ENCODE measurements at places on chromosomes 6 and 20. TPM values are rescaled to one million over a fixed set of nuclear protein-coding genes. Genes with fewer than 3 reads are reported as not detected.
A peak's percentile ranks its signal among the peaks of the same experiment; 100 is the strongest.

DNA sequence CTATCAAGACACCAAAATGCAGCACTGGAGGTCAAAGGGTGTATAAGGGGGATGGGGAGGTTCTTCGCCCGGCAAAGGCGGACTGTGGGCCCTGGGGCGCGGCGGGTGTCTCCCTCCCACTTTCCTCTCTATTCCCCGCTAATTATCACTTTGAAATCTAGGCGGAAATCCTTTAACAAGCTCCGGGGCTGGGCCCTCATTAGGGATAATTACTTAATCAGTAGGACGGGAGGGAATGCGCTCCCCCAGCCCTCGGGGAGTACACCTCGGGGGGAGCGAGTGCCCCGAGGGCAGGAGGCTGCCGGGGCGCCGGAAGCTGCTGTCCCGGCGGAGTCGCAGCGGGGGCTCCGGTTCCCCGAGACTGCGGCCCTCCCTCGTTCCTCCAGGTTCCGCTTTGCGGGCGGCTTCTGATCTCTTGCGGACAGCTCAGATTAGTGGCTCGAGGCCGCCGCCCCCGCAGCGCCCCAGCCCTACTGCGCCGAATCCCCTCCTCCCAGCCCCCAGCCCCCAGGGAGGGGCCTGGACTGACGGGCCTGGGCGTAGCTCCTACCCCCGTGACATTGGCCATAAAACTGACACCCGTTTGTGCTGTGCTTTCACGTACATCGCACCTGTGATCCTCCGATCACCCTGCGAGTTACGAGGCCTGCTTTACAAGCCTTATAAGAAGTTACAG, 14.7 kb downstream of the MUCL3 start:
- peaks cover 20% of the 10 kb centered on the region for H3K4me1 ChIP-seq
- no peaks in the 10 kb centered on the region for H3K27me3 ChIP-seq
- peak overlapping the region; percentile 29 for H3K27ac ChIP-seq
- peak overlapping the region; percentile 31 for H3K4me3 ChIP-seq
- H3K36me3 ChIP-seq: no peaks in the 10 kb centered on the region
- peak; percentile 67 for DNase-seq

GRCh38 chr6:136598048-136598447, 47.8 kb upstream of the MAP7 start:
- no peak overlapping the region for H3K27ac ChIP-seq
- H3K4me3 ChIP-seq: no peak overlapping the region
- no peaks in the 10 kb centered on the region for H3K27me3 ChIP-seq
- H3K4me1 ChIP-seq: peaks cover 21% of the 10 kb centered on the region

DNA sequence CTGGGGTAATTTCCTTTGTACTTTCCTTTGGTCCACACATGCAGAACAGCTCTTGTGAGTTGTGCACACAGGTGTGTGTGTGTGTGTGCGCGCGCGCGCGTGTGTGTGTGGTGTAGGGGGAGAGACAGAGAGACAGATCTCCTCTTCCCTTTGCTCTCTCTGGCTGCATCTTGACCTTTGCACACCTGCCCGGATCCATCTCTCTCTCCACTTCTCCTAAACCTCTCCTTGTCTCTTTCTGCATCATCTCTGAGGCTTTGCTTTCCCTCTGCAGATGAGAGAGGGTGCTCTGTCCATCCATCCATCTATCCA, 67.0 kb downstream of the SRC start:
- H3K4me3 ChIP-seq: no peak overlapping the region
- H3K27ac ChIP-seq: no peak overlapping the region
- peaks cover 14% of the 10 kb centered on the region for H3K4me1 ChIP-seq
- no peak for DNase-seq
- no peaks in the 10 kb centered on the region for H3K27me3 ChIP-seq

DNA sequence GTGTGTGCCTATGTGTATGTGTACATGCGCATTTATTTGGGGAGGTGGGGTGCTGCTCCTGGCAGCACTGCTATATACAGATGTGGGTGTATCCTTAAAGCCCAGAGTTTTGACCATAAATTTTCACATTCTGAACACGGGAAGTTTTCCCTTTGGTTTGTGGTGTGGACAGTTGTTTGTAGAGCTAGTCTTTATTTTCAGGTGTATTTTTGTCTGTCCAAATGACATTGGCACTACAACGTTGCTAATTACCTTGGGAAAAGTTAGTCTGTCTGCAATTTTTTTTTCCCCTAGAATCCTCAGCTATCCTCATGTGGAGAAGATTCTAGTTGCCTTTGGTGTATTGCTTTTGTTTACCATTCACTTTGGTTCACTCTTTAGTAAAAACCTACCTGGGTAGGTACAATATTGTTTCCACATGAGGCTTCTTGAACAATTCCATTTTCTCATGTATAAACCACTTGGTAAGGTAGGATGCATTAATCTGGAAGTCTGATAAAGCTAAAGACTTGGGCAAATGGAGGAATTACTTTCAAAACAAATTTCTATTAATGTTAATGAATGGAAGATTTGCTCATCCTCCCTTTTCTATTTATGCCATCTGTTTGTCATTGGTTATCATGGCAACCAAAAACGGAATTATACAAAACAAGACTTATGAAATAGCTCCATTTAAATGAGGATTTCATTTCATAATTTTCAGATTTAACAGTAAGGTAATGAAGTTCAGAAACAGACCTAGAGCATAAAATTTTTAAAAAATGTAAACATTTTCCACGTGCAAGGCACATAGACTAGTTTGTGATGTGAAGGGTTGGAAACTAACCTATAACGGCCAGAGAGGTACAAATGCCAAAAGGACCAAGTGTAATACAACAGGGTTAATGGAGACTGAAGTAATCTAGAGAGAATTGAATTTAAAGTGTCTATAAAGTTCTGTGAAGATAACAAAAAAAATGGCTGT, 3.9 kb downstream of the CCN2 start:
- peaks cover 7% of the 10 kb centered on the region for H3K4me1 ChIP-seq
- H3K36me3 ChIP-seq: no peaks in the 10 kb centered on the region
- peaks cover 8% of the 10 kb centered on the region for H3K27me3 ChIP-seq
- H3K4me3 ChIP-seq: no peak overlapping the region

DNA sequence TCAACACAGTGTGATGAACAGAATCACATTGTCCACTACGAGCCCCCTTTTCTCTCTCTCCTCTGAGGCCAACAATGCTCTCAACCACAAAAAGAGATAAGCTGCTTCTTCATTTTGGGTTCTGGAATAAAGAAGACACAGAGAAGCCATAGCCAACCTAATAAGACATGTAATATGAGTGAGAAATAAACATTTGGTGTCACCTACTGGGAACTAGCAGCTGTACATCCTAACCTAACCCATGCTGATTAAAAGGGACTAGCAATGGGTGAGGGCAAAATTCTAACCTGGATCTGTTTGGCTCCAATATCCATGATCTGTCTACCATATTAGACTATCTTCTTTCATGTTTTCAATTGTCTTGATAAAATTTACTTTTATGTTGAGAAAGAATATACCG, 369.1 kb upstream of the MARCKS start:
- H3K36me3 ChIP-seq: no peaks in the 10 kb centered on the region
- H3K27me3 ChIP-seq: no peaks in the 10 kb centered on the region
- no peak overlapping the region for H3K27ac ChIP-seq
- no peaks in the 10 kb centered on the region for H3K4me1 ChIP-seq
- H3K4me3 ChIP-seq: no peak overlapping the region

- H3K4me1 ChIP-seq: no peaks in the 10 kb centered on the region
- H3K27me3 ChIP-seq: no peaks in the 10 kb centered on the region
- no peak for DNase-seq
- no peak overlapping the region for H3K27ac ChIP-seq
- H3K4me3 ChIP-seq: no peak overlapping the region
- H3K36me3 ChIP-seq: no peaks in the 10 kb centered on the region
Observed at GRCh38 chr20:52016022-52016421, 175.6 kb downstream of the ZFP64 start.

DNA sequence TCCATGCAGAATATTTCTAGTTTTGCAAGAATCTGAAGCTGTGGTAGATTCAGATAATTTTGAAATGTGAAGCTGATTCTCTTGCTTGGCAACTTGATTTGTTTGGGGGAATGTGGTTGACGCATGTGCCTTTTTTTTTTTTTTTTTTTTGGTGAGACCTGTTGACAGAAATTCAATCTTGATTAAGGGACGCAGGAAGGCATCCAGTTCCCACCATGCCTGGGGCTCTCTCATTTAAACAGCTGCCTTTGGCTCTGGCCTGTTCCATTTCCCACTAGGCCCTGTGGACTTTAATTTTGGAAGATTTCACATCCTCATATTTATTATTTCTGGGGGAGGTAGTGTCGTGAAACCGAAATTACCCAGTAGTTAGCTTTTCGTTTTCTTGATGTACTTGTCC, 8.6 kb downstream of the TPX2 start:
- no peak overlapping the region for H3K27ac ChIP-seq
- no peaks in the 10 kb centered on the region for H3K36me3 ChIP-seq
- no peak overlapping the region for H3K4me3 ChIP-seq
- DNase-seq: no peak
- H3K27me3 ChIP-seq: no peaks in the 10 kb centered on the region

DNA sequence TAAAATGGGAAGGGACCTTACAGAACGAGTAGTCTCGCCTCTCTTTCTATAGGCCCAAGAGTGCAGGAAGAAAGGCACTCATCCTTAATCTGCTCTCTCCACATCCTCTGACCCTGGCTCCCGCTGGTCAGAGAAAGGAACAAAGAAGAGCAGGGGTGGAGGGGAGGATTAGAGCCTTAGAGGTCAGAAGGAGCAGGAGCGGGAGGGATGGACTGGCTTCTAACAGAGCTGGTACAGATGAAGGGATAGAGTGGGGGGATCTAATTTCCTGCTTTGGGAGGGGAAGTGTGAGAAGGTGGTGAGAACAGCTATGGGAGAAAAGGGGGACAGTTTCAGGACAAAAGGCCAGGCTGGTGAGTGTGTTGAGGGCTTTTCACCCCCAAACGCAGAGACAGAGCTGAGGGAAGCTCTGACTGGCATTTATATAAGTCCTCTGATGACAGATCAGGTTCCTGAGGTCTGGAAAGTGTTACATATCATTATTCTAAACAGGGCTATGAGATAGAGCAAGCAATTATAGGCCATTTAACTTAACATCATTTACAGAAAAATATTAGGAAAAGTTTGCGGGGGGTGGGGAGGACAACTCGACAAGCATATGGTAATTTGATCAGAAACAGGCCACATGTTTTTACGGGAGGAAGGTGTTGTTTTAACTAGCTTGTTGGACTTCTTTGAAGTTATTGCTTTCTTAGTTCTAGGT, 111.1 kb downstream of the FOXC1 start:
- H3K4me1 ChIP-seq: no peaks in the 10 kb centered on the region
- no peak overlapping the region for H3K27ac ChIP-seq
- no peaks in the 10 kb centered on the region for H3K36me3 ChIP-seq
- no peak overlapping the region for H3K4me3 ChIP-seq
- DNase-seq: no peak
- H3K27me3 ChIP-seq: no peaks in the 10 kb centered on the region

DNA sequence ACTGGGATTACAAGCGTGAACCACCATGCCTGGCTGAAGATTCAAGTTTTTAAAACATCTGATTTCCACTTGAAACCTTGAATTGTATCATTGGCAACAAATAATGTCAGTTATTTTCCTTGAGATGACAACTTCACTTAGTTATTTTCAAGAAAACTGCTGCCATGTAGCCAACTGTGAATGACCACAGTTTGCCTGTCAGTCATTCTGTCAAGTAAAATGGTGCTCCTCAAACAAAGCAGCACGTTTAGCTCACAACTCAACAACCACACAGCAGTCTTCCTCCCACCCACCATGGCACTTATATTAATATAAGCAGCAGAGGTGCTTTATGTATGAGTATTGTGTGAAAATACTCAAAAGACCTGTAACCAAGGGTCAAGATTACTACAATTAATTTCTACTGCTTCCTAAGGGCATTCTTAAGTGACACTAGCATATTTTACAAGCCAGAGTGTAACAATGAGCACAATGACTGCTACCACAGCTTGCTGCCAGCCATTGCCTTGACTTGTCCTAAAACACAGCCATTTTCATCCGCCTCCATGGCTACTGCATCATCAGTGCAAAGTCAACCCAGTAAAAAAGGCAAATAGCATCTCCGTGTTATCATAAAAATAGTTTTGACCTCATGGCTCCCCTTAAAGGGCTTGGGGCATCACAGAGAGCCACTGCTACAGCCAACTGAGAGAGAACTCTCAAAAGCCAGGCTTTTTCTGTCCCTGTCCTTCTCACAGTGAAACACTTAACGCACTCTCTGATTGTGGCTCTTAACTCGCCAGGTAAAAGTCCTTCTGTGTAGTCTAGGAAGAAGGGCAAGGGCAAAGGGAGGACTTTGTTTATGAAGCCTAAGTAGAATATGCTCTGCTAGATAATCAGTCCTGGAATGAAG, 96.4 kb upstream of the TAB2 start:
- no peaks in the 10 kb centered on the region for H3K27me3 ChIP-seq
- DNase-seq: no peak
- H3K27ac ChIP-seq: no peak overlapping the region
- H3K4me1 ChIP-seq: peaks cover 6% of the 10 kb centered on the region
- no peaks in the 10 kb centered on the region for H3K36me3 ChIP-seq

DNA sequence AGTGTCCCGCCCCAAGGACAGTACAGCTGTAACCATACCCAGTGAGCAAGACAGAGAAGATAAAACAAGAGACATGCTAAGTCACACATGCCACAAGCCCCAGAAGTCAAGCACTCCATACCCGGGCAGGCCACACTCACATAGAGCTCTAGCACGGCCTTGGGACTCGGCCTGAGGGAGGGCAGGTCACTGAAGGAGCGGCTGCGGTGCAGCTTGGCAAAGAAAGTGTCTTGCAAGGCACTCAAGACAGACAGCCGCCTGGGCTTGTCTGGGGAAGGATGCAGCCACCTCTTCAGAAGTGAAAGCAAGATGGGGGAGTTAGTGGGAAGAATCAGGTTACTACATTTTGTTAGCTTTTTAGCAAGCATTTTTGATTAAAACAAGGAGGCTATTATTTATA, 48.7 kb upstream of the ARMH2 start:
- H3K27me3 ChIP-seq: no peaks in the 10 kb centered on the region
- H3K4me1 ChIP-seq: peaks cover 35% of the 10 kb centered on the region
- H3K4me3 ChIP-seq: no peak overlapping the region
- DNase-seq: no peak
- H3K27ac ChIP-seq: no peak overlapping the region

DNA sequence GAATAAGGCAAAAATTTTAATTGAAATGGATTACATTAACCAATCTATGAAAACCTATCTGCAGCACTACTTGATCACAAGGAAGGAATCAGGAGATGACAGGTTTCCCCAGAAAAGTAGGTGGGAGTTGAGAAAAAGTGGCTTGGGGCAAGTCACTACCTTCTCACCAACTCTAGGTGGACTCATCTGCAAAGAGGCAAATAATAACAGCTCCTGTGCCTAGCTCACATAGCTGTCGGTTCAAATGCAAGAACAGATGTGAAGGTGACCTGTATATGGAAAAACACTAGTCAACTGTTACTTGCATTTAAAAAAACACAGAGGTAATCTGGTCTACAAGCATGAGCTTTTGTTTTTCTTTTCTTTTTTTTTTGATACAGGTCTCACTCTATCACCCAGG, 67.2 kb downstream of the POPDC3 start:
- H3K27me3 ChIP-seq: no peaks in the 10 kb centered on the region
- H3K27ac ChIP-seq: no peak overlapping the region
- H3K4me1 ChIP-seq: no peaks in the 10 kb centered on the region
- no peak overlapping the region for H3K4me3 ChIP-seq

GRCh38 chr20:59932616-59933295, 681 bp downstream of the SYCP2 start:
- no peaks in the 10 kb centered on the region for H3K36me3 ChIP-seq
- no peaks in the 10 kb centered on the region for H3K27me3 ChIP-seq
- peaks cover 19% of the 10 kb centered on the region for H3K4me1 ChIP-seq
- H3K27ac ChIP-seq: no peak overlapping the region
- peak overlapping the region; percentile 37 for H3K4me3 ChIP-seq
- no peak for DNase-seq

The UNC5CL gene
- total RNA-seq: 6.2 TPM

The TAAR2 gene
- not detected for total RNA-seq

The EMILIN3 gene
- not detected for total RNA-seq

The SLC22A2 gene
- total RNA-seq: not detected

Measured in CD4-positive, alpha-beta memory T cell (primary cell).